ENCODE measurements at places on chromosomes 5 and 9. TPM values are rescaled to one million over a fixed set of nuclear protein-coding genes. Genes with fewer than 3 reads are reported as not detected.

Gene GKAP1
- total RNA-seq, result 22.0 TPM

Gene SOX30
- not detected for total RNA-seq

Gene SPINK7
- total RNA-seq, result not detected

Gene MYMK
- total RNA-seq, result not detected

Gene ENC1
- 4.6 TPM for total RNA-seq

Gene TYRP1
- total RNA-seq, result not detected

Gene PCDHGB2
- total RNA-seq, result 6.9 TPM

Gene SLC12A7
- 29.8 TPM for total RNA-seq

Gene DND1
- not detected for total RNA-seq

Gene CENPP
- 9.3 TPM for total RNA-seq

Gene PCDHGA5
- total RNA-seq, result 5.3 TPM

Gene PCDHB12
- total RNA-seq, result 2.4 TPM

Gene CTXN3
- not detected for total RNA-seq

Gene OBP2B
- total RNA-seq, result not detected

Gene UTP15
- 32.2 TPM for total RNA-seq

Gene GLRA1
- not detected for total RNA-seq

Gene HEMGN
- total RNA-seq, result 0.22 TPM

Gene RHOBTB3
- 85.7 TPM for total RNA-seq

Gene S100Z
- not detected for total RNA-seq

DNA sequence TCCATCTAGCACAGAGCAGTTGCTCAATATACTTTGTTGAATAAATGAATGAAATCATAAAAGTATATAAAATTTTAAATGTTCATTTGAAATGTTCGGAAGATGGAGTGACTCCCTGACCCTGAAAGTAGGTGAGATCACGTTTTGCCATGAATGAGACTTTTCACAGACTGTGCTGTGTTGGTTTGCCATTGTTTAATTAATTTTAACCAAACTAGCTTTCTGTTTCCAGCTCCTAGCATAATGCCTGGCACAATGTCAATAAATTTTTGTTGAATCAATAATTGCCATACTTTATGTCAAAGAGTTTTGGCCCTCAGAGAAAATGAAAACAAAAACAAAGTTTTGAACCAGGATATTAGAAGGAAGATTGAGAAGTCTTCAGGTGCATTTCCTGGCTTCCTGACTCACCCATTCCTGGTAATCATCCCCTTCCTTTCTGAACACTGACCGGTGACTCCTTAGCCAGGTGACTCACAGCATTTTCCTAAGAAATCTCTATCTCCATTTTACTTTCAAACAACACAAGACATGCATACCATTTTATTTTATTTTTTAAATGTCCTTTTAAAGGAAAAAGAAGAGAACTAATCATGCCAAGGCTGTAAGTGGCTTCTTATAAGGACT is 15.1 kb downstream of the SLC28A3 start:
- H3K4me1 ChIP-seq, result no peaks in the 10 kb centered on the region
- H3K36me3 ChIP-seq, result no peaks in the 10 kb centered on the region
- no peaks in the 10 kb centered on the region for H3K27me3 ChIP-seq
- no peak for DNase-seq
- H3K4me3 ChIP-seq, result no peak overlapping the region

GRCh38 chr5:65149827-65150226 is 331.9 kb downstream of the ADAMTS6 start:
- H3K4me3 ChIP-seq, result no peak overlapping the region
- H3K27ac ChIP-seq, result no peak overlapping the region
- H3K4me1 ChIP-seq, result no peaks in the 10 kb centered on the region
- no peaks in the 10 kb centered on the region for H3K27me3 ChIP-seq

GRCh38 chr5:141845371-141845851 is 32.8 kb downstream of the PCDH1 start:
- no peak overlapping the region for H3K27ac ChIP-seq
- no peak for DNase-seq
- no peaks in the 10 kb centered on the region for H3K27me3 ChIP-seq
- no peaks in the 10 kb centered on the region for H3K36me3 ChIP-seq
- no peak overlapping the region for H3K4me3 ChIP-seq
- peaks cover 45% of the 10 kb centered on the region for H3K4me1 ChIP-seq

- H3K27me3 ChIP-seq, result no peaks in the 10 kb centered on the region
- H3K4me1 ChIP-seq, result peaks cover 35% of the 10 kb centered on the region
- no peak overlapping the region for H3K4me3 ChIP-seq
- H3K36me3 ChIP-seq, result no peaks in the 10 kb centered on the region
- no peak for DNase-seq
These were observed 245.5 kb downstream of the ARRDC3 start for GRCh38 chr5:91137647-91138046.

- DNase-seq, result peak; percentile 21
- no peaks in the 10 kb centered on the region for H3K27me3 ChIP-seq
- H3K36me3 ChIP-seq, result no peaks in the 10 kb centered on the region
- H3K27ac ChIP-seq, result peak overlapping the region; percentile 33
These were observed 29.8 kb upstream of the GNE start for GRCh38 chr9:36288070-36288469.

GRCh38 chr9:130444565-130445221 is at the start of gene ASS1:
TSS of gene ASS1 (plus strand) at chr9:130444961. CDS start at chr9:130452229, 7,268 bp downstream.
- peaks cover 45% of the 10 kb centered on the region for H3K4me1 ChIP-seq
- no peaks in the 10 kb centered on the region for H3K36me3 ChIP-seq
- no peaks in the 10 kb centered on the region for H3K27me3 ChIP-seq
- peak within 1 kb of the TSS; percentile 69 for H3K4me3 ChIP-seq

- H3K4me3 ChIP-seq, result no peak overlapping the region
- no peak overlapping the region for H3K27ac ChIP-seq
- no peaks in the 10 kb centered on the region for H3K27me3 ChIP-seq
- H3K36me3 ChIP-seq, result peaks cover 16% of the 10 kb centered on the region
These were observed 20.9 kb upstream of the CAMSAP1 start for GRCh38 chr9:135928074-135928730.

GRCh38 chr9:14836885-14837284 is 73.3 kb downstream of the FREM1 start:
- no peaks in the 10 kb centered on the region for H3K4me1 ChIP-seq
- no peak for DNase-seq
- no peaks in the 10 kb centered on the region for H3K36me3 ChIP-seq
- no peak overlapping the region for H3K27ac ChIP-seq
- H3K27me3 ChIP-seq, result no peaks in the 10 kb centered on the region
- no peak overlapping the region for H3K4me3 ChIP-seq

DNA sequence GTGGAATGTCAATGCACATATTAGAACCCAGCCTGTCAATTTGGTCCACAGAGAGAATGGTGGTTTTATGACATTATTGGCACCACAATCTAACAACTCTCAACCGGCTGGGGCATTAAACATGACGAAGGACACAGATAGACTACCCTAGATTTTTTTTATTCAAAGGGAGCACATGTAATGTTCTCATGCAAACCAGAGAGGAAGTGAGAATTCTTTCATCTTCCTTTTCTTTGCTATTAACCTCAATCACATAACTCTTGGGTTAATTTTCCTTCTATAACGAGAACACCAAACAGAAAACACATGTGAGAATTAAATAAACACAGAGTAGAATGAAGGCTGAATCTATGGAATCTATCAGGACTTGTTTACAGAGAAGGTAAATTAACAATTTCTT is 94.9 kb upstream of the TNC start:
- no peaks in the 10 kb centered on the region for H3K36me3 ChIP-seq
- no peaks in the 10 kb centered on the region for H3K4me1 ChIP-seq
- no peak for DNase-seq
- no peaks in the 10 kb centered on the region for H3K27me3 ChIP-seq

- no peak for DNase-seq
- no peaks in the 10 kb centered on the region for H3K27me3 ChIP-seq
- no peak overlapping the region for H3K4me3 ChIP-seq
These were observed 65.4 kb downstream of the CDC42SE2 start for GRCh38 chr5:131329286-131329560.

DNA sequence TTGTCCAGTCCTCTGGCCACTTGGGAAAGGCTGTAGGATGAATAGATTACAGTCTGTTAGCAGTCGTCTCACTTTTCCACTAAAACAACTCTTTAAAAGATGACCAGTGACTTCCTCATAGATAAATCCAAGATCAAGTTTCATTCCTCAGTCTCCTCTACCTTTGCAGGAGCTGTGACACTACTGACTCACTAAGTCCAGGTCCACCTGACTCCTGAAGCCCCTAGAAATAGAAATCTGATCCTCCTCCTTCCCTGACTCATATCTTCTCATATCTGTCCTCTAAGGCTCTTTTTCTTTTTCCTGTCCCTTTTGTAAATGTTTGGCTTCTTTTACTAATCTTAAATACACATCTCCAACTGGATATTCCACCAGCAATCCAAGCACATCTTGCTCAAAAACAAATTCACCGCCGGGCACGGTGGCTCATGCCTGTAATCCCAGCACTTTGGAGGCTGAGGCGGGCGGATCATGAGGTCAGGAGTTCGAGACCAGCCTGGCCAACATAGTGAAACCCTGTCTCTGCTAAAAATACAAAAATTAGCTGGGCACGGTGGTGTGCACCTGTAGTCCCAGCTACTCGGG is 2.6 kb downstream of the CCDC125 start:
- H3K36me3 ChIP-seq, result no peaks in the 10 kb centered on the region
- H3K4me1 ChIP-seq, result peaks cover 8% of the 10 kb centered on the region
- DNase-seq, result no peak
- H3K27me3 ChIP-seq, result no peaks in the 10 kb centered on the region

GRCh38 chr9:7227951-7228350 is 470.2 kb downstream of the KDM4C start:
- no peak overlapping the region for H3K27ac ChIP-seq
- no peak overlapping the region for H3K4me3 ChIP-seq
- H3K27me3 ChIP-seq, result no peaks in the 10 kb centered on the region
- DNase-seq, result no peak
- H3K4me1 ChIP-seq, result no peaks in the 10 kb centered on the region
- H3K36me3 ChIP-seq, result no peaks in the 10 kb centered on the region

DNA sequence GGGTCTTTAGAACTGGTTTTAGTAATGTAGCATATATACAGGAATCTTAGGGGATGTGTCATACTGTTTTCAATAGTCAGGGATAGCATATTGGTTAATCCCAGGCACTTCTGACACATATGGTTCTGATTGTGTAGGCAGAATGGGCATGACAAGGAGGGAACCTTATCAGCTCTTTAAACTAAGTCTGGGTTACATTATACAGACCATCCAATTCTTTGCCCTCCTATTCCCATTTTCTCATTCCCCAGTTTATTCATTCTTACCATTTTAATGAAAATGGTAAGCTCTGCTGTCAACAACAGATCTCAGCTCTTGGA is 85.1 kb downstream of the NDUFAF2 start:
- no peaks in the 10 kb centered on the region for H3K36me3 ChIP-seq
- H3K27me3 ChIP-seq, result no peaks in the 10 kb centered on the region
- no peak for DNase-seq
- peaks cover 6% of the 10 kb centered on the region for H3K4me1 ChIP-seq

DNA sequence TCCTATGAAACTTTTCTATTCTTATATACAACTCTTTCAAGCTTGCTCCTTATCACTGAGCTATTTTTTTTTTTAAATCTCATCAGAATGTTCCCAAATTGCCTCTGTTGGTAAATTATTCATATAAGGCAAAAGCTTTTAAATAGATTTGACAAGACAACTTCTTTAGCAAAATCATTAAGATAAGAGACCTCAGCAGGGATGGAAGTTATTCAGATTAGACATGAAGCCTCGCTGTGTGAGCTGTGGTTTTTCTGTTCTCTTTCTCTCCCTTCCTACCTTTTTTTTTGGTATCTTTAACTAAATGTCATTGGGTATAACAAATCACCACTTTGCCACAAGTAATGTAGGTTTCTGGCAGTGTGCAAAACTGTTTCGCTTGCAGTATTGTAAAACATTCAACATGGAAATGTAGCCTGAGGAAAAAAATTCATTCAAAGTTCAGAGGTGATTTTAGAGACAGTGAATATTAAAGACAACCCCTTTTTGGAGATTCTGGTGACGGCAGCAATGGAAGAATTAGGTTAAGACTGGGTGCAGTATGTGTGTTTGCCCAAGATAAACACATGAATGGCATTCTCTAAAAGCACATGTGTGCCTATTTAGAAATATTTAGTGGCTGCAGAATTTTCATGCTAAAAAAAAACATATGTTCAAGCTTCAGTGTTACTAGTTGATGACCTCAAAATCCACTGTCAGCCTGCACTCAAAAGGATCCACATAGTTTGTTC is 467.1 kb downstream of the ZNF608 start:
- H3K27ac ChIP-seq, result no peak overlapping the region
- H3K36me3 ChIP-seq, result no peaks in the 10 kb centered on the region
- no peak for DNase-seq
- H3K4me1 ChIP-seq, result no peaks in the 10 kb centered on the region
- no peak overlapping the region for H3K4me3 ChIP-seq

- no peak overlapping the region for H3K27ac ChIP-seq
- no peak overlapping the region for H3K4me3 ChIP-seq
- H3K36me3 ChIP-seq, result no peaks in the 10 kb centered on the region
- no peaks in the 10 kb centered on the region for H3K4me1 ChIP-seq
- DNase-seq, result no peak
- H3K27me3 ChIP-seq, result no peaks in the 10 kb centered on the region
These were observed 3.1 kb upstream of the DIRAS2 start for GRCh38 chr9:90645721-90646120.

GRCh38 chr5:4817767-4818166 is 322.4 kb upstream of the ADAMTS16 start:
- H3K27ac ChIP-seq, result no peak overlapping the region
- H3K4me1 ChIP-seq, result no peaks in the 10 kb centered on the region
- H3K4me3 ChIP-seq, result no peak overlapping the region

GRCh38 chr9:78365748-78366697 is 69.1 kb downstream of the PSAT1 start:
- no peaks in the 10 kb centered on the region for H3K36me3 ChIP-seq
- H3K27me3 ChIP-seq, result no peaks in the 10 kb centered on the region
- H3K4me3 ChIP-seq, result no peak overlapping the region
- DNase-seq, result no peak
- H3K4me1 ChIP-seq, result no peaks in the 10 kb centered on the region
- H3K27ac ChIP-seq, result no peak overlapping the region

GRCh38 chr5:134025786-134026185 is 21.0 kb upstream of the VDAC1 start:
- no peak overlapping the region for H3K4me3 ChIP-seq
- H3K4me1 ChIP-seq, result no peaks in the 10 kb centered on the region
- no peaks in the 10 kb centered on the region for H3K27me3 ChIP-seq
- H3K27ac ChIP-seq, result no peak overlapping the region

- H3K27me3 ChIP-seq, result no peaks in the 10 kb centered on the region
- no peak for DNase-seq
- H3K36me3 ChIP-seq, result no peaks in the 10 kb centered on the region
These were observed 437.7 kb downstream of the SPOCK1 start for GRCh38 chr5:137061382-137061781.

- H3K4me1 ChIP-seq, result peaks cover 42% of the 10 kb centered on the region
- DNase-seq, result peak; percentile 55
- H3K27me3 ChIP-seq, result no peaks in the 10 kb centered on the region
- no peak overlapping the region for H3K4me3 ChIP-seq
- H3K36me3 ChIP-seq, result no peaks in the 10 kb centered on the region
These were observed 55.8 kb upstream of the SLC2A8 start for GRCh38 chr9:127341152-127341551.

GRCh38 chr5:133072021-133072420 is 20.2 kb downstream of the HSPA4 start:
- peaks cover 38% of the 10 kb centered on the region for H3K36me3 ChIP-seq
- no peak overlapping the region for H3K4me3 ChIP-seq
- no peaks in the 10 kb centered on the region for H3K4me1 ChIP-seq
- no peak overlapping the region for H3K27ac ChIP-seq

Measured in thyroid gland (tissue), 4 donors.